ENCODE measurements at places on chromosomes 6 and 20. TPM values are rescaled to one million over a fixed set of nuclear protein-coding genes. Genes with fewer than 3 reads are reported as not detected.

DNA sequence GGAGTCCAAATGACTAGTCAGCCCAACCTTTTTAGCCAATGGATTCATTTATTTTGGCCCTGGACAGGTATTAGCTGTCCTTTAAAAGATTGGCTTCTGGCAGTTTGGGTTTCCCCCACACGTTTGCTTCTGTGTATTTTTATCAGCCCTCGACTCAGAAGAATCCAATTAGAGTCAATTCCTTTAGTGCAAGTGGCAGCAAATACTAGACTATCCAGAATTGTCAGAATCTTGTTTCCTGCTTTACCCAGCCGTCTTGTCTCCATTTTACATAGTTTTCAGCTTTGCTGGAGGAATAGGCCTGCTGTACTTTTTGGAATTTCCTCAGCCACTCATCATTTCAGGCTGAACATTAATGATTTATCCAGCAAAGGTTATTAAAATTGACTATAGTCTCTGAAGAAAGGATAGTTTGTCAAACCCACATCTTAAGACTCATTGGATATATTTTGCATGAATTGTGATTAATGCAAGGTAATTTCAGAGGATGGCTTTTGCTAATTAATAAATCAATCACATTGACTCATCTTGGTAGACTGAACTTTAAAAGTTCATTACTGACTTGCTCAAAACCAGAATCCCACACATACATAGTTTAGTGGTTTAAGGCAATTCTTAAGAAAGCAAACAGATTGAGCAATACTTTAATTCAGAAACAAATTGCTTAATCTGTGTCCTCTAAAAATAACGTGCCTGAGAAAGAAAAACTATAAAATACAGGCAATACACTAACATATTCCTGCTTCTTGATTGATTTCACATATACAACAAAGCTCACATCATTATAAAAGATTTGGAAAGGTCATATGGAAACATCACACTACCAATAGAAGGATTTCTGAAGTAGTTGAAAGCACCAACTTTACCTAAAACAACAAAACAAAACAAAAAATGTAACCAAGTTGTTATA lies 62.9 kb upstream of the ZNF217 start:
- peak overlapping the region; percentile 20 for H3K27ac ChIP-seq
- no peaks in the 10 kb centered on the region for H3K36me3 ChIP-seq
- peaks cover 29% of the 10 kb centered on the region for H3K4me1 ChIP-seq
- no peak for DNase-seq
- H3K27me3 ChIP-seq: no peaks in the 10 kb centered on the region

DNA sequence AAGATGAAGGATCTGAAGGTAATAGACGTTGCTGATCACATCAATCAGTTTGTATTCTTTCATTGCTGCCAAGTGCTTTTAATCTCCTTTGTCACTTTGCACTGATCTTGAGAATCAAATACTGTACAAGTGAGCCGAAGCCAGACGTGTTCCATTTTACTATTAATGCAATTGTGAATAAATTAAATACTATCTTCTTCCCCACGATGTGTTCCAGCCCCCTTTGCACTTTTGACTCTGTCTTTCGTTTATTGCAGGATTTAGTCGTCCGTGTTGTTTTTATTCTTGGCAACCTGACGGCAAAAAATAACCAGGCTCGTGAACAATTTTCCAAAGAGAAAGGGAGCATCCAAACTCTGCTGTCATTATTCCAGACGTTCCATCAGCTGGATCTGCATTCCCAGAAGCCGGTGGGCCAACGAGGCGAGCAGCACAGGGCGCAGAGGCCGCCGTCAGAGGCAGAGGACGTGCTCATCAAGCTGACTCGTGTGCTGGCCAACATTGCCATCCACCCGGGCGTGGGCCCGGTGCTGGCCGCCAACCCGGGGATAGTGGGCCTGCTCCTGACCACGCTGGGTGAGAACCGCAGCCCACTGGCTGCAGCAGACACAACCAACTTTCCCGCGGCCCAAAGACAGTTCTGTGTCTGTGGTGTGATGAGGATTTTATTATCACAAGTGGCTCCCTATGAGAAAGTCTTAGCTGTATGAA lies 104.7 kb downstream of the ARMC2 start:
- peaks cover 7% of the 10 kb centered on the region for H3K4me1 ChIP-seq
- H3K27me3 ChIP-seq: no peaks in the 10 kb centered on the region
- no peaks in the 10 kb centered on the region for H3K36me3 ChIP-seq
- no peak for DNase-seq
- H3K27ac ChIP-seq: no peak overlapping the region
- H3K4me3 ChIP-seq: no peak overlapping the region

GRCh38 chr20:53595018-53595378 lies 1.4 kb upstream of the ZNF217 start:
- peak overlapping the region; percentile 75 for H3K4me3 ChIP-seq
- DNase-seq: no peak
- no peaks in the 10 kb centered on the region for H3K27me3 ChIP-seq
- no peaks in the 10 kb centered on the region for H3K36me3 ChIP-seq
- H3K4me1 ChIP-seq: peaks cover 51% of the 10 kb centered on the region

GRCh38 chr6:119328892-119329793 lies 20.4 kb downstream of the MAN1A1 start:
- H3K27me3 ChIP-seq: peaks cover 3% of the 10 kb centered on the region
- DNase-seq: no peak
- H3K27ac ChIP-seq: no peak overlapping the region
- H3K4me1 ChIP-seq: no peaks in the 10 kb centered on the region
- H3K36me3 ChIP-seq: no peaks in the 10 kb centered on the region
- no peak overlapping the region for H3K4me3 ChIP-seq

DNA sequence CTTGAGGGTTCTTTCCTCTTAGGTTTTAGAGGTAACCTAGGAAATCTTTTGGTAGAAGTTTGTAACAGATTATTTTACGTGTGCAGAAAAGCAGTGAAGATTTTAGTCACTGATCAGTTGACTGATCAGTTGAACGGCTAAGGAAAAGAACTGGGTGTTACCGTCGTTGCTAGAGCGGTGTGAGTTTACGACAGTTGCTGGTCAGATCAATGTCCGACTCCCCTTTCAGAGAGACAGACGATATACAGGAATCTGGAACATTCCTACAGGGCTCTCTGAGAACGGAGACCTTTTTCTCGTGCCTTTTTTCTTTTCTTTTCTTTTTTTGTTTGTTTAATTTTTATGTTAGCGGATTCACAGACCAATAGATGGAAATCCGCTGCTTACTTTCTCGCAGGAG lies 132.1 kb upstream of the ZNF184 start:
- DNase-seq: no peak
- peaks cover 33% of the 10 kb centered on the region for H3K4me1 ChIP-seq
- no peaks in the 10 kb centered on the region for H3K36me3 ChIP-seq
- peaks cover 14% of the 10 kb centered on the region for H3K27me3 ChIP-seq
- H3K4me3 ChIP-seq: peak overlapping the region; percentile 78
- H3K27ac ChIP-seq: peak overlapping the region; percentile 79

The C4A gene
- 13.3 TPM for total RNA-seq

The RALGAPA2 gene
- 10.8 TPM for total RNA-seq

The BTN3A1 gene
- total RNA-seq: 19.3 TPM

The FAM209B gene
- not detected for total RNA-seq

The HEY2 gene
- total RNA-seq: 43.0 TPM

The ROS1 gene
- total RNA-seq: not detected

The SFTA2 gene
- total RNA-seq: not detected

Measured in chondrocyte (in vitro differentiated cells).